ENCODE measurements at places on chromosomes 2 and 18.

- peak; percentile 8 for DNase-seq
Measured at GRCh38 chr18:43129946-43130524, 14.6 kb upstream of the RIT2 start.

- no peak for DNase-seq
Measured at GRCh38 chr18:63079114-63079513, 240.5 kb downstream of the BCL2 start.

DNA sequence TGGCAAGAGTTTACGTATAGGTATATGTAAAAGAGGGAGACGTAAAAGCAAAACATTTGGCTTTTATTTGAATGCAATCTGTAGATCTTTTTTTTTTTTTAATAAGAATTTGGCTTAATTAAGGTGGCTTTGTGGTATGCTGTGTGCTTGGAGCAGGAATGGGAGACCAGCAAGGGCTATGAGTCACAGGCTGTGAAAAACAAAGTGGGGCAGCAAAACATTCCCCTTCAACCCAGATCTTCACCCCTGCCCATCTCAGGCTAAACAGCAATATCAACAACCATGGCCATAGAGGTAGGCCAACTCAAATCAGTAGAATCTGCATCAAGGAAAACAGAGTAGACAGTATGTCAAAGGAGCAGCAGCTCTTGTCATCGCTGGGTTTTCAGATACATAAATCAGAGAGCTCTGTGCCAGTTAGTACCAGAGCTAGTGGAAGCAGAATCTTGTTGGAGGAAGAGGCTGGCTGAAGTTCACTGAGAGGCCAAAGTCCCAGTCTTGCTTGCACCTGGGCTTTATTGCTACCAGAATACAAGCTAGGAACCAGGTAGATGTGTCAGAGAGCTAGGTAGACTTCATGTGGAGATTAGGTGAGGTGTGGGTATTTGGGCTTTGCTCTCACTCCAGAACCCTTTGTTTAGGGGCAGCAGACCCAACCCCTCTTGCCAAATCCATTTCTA lies 191.5 kb upstream of the FANCL start:
- no peak for DNase-seq

DNA sequence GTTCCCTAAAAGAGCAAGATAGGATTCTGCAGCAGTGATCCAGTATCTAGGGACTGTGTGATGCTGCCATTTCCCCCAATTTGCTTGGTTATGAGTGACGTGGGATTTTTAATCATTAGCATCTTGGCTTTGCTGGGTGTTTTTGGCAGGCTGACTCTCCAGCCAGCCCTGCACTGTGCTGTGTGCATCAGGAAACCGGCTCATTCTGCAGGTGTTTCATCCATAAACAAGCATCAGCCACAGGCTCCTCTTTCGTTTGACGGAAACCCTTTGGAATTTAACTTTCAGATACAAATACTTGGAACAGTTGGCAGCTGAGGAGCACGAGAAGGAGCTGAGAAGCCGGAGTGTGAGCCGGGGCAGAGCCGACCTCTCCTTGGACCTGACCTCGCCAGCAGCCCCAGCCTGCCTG lies 135.9 kb downstream of the TPGS2 start:
- DNase-seq, result no peak

- DNase-seq, result no peak
Measured at GRCh38 chr2:241615041-241615440, 21.9 kb downstream of the THAP4 start.

DNA sequence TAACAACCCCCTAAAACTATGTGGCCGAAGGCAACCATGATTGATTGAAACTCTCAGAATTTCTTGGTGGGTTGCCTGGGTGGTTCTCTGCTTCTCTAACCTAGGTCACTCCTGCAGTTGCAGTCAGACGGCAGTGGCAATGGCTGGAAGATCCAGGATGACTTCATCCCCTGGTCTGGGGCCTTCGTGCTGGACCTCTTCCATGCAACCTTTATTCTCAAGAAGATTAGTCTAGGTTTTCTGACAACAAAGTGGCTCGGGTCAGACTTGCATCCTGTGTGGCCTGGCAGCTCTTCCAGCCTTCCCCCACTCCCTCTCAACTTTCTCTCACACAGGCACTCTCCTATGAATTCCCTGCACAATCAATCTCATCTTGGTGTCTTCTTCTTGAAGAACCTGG lies 76.4 kb downstream of the METTL4 start:
- DNase-seq, result no peak

DNA sequence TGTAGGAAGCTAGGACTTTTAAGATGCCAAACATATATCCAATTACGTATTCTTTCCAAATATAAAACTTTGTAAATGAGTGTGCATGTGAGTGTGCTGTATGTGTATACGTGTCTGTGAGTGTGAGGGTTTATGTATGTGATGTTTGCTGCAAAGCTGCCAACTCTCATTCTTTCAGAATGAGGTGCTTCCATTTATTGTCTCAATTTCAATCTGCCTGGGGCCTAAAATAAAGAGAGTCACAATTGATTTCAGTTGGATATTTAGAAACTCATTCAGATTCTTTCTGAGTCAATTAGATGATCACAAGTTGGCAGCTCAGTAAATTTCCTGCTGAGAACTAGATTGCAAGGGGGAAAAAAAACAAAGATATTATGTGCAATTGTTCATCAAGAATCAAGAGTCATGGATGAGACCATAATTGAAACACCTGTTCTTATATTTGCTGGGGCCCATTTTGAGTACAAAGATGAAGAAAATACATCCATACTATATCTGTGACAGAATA lies 621.2 kb upstream of the ACVR2A start:
- DNase-seq, result no peak

DNA sequence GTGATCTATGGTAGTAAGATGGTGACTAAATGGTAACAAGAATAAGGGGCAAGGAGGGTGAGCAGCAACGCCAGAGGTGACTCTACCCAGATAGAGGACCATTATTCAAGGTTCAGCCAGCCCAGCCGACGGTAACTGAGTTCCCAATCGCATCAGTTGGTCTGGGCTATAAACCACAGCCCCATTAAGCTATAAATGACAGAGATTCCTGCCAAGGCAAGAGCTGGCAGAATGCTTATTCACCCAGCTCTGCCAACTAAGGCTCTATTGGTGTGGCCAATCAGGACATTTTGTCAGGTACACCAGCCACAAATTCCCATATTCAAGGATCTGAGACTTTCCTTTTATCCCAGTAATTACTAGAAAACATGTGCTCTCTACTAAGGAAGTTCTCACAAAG lies 3.6 kb downstream of the CHN1 start:
- DNase-seq, result no peak

- no peak for DNase-seq
Measured at GRCh38 chr2:153299809-153300208, 178.8 kb downstream of the RPRM start.

DNA sequence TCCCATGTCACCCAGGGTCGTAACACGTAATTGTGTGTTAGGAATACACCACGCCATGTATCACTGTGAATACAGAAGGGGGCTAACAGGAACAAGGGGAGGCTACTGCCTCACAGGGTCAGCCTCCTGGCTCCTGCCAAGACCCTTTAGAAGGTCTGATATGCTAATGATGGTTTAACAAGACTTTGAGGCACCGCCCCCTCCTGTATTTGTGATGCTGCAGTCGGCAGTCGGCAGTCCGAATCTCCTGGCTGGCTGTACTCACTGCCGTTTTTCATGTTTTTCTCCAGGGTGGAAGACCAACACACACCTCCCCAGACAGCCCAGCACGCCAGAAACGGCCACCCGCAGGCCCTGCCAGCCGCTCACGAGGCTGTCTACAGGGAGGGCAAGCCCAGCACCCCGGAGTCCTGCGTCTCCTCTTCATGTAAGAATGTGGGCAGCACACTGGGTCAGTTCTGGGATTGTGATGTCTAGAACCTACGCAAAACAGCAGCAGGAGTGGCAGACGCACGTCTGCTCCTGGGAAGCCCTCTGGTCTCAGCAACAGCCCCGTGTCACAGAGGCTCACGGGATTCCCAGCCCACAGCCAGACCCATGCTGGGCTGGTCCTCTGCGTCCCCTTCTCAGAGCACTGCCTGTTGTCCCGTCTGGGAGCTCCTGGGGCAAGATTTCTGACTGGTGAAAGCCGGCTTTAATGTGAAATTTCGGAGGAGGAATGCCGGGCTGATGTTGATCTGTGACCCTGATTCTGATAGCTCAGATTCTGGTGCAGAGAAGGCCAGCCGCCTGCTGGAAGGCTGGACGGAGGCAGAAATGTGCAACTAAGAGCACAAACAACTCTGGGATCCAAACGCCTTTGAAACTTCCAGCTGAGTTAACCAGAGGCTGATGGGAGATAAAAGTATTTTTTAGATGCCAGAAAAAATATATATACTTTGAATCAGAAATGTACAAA lies 39.7 kb upstream of the B3GNT7 start:
- no peak for DNase-seq

- no peak for DNase-seq
Measured at GRCh38 chr2:26674002-26674751, 18.3 kb upstream of the KCNK3 start.

DNA sequence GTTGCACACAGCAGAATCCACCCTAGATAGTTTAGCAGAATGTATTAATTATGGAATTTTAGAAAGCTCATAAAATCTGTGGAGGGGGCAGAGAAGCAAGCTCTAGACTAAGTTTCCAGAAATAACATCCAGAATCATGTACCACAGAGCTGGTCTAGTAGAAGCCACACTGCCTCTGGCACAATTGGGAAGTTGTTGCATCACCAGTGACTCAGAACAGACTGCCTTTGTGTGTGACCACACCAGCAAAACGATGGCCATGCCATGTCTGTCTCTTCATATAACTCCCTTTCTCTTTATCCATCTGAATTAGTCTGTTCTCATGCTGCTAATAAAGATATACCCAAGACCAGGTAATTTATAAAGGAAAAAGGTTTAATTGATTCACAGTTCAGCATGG lies 158.9 kb downstream of the CCDC148 start:
- no peak for DNase-seq
